ENCODE measurements at places on chromosomes 2 and 18.

DNA sequence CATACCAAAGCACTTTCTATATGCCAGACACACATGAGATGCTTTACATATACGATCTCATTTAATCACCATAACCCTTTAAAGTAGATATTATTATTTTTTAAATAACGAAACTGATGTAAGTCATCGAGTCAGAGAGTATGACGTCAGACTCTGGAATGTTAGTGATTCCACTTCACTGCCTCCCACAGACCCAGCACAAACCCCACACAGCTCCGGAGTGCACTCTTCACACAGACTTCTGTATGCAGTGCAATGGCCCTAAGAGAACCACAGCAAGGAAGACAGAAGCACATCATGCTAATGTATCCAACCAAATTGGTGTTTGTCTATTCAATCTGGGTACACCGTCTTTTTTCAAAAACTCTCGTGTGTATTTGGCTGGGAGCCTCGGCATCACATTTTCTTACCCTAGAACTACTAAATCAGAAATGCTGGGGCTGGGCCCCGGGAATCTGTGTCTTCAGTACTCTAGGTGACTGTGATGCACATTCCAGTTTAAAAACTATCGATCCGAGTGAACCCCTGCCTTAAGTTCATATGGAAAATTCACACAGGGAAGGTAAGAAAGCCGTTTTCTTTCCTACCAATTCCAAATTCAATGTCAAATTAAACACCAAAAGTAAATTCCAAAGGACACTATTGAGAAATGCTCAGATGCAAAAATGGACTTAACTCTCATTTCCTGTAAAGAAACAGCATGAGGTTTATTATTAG lies 117.7 kb upstream of the ACVR1C start:
- no peak for DNase-seq

DNA sequence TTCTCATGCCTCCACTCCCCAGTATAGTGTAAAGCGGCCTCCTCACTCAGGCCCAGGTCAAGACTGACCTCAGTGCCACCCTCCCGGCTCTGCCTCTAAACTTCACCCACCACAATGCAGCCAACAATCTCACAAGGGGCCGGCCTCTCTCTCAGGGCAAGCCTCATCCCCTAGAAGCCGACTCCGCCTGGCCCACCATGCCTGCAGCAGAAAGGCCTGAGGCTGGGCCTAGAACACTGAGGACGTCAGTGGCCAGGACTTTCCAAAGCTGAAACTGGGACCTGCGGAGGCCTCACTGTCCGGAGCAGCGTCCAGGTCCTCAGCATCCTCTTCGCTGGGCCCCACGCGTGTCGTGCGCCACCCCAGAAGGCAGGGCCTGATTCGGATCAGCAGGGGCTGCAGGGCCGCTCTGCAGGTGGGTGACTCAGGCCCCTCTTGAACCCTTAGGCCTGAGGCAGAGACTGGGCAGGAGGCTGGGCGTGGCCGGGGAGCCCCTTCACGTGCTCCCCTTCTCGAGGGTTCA lies 52.9 kb downstream of the PKDCC start:
- no peak for DNase-seq

DNA sequence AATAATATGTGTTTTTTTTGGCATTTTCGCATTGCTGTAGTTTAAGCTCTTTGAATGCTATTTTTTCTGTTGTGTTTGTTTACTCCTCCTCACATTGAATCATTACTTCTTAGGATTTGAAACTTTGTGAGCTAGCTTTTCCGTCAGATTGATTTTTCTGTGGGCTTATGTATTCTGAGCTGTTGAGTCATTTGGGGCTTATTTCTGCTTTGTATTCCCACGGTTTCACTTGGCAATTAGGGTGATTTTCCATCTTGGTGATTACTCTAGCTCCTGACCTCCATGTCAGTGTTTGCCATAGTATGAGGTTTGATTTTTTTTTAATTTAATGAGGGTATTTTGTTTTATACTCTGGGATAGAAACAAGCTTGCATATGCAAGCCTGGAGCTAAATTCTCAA lies 200.0 kb downstream of the CCDC102B start:
- no peak for DNase-seq

DNA sequence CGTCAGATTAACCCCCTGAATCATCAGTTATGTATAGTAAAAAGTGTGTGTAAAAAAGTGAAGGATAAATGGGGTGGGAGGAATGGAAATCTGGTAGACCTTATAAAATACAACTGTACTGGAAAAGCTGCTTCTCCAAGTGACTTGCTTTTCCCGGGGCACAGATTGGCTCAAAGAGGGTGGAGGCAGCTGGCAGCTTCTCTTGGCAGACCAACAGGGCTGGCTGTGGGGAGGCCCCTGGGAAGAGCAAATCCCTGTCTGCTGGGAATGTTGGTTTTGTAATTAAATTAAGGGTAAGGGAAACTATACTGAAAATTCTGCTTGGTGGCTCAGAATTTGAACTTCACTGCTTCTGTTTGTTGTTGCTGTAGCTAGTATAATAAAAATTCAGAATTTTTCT lies 154.2 kb upstream of the DLX2 start:
- DNase-seq, result no peak

DNA sequence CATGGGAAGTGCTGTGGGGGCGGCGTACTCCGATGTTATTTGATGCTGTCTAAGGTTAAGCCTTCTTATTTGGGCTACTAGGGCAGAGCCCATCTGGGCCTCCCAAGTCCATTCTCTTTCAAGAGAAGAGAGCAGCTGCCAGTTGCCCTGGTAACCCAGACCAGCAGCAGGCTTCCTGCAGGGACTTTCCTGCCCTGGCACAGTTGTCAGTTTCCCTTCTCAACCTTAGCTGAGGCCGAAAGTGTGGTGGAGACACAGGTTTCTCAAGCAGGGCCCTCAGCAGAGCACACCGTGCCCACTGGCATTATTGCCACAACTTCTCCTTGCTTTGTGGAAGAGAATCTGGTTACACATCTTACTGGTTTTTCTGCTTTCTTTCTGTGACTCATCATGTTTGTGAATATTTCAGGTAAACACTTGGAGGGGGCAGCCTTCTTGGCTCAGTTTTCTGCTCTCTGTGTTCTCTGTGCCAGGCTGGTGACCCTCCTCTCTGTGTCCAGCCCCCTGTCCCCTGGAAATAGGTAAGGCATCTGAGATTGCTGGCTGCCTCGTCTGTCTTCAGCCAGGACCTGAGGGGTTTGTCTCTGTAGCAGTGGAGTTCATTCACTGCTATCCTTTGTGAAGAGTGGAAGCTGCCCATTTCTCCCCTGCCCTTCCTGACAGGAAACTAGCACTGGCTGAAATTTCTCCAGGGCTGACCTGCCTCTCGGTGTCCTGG lies 111.0 kb downstream of the B3GNT2 start:
- DNase-seq, result peak; percentile 95
